Caco-2 (cell line): ENCODE measurements at places on chromosomes 1 and 21. TPM values are rescaled to one million over a fixed set of nuclear protein-coding genes. Genes with fewer than 3 reads are reported as not detected.

FNDC10 gene
- total RNA-seq, result 13.6 and 15.6 TPM in 2 replicates

XCL1 gene
- total RNA-seq, result 3.4 and 3.9 TPM in 2 replicates

KRTAP12-2 gene
- total RNA-seq, result not detected in 2 replicates

REN gene
- not detected in 2 replicates for total RNA-seq

PRAMEF5 gene
- not detected in 2 replicates for total RNA-seq

CHD5 gene
- total RNA-seq, result 0.39 and 0.44 TPM in 2 replicates

DNA sequence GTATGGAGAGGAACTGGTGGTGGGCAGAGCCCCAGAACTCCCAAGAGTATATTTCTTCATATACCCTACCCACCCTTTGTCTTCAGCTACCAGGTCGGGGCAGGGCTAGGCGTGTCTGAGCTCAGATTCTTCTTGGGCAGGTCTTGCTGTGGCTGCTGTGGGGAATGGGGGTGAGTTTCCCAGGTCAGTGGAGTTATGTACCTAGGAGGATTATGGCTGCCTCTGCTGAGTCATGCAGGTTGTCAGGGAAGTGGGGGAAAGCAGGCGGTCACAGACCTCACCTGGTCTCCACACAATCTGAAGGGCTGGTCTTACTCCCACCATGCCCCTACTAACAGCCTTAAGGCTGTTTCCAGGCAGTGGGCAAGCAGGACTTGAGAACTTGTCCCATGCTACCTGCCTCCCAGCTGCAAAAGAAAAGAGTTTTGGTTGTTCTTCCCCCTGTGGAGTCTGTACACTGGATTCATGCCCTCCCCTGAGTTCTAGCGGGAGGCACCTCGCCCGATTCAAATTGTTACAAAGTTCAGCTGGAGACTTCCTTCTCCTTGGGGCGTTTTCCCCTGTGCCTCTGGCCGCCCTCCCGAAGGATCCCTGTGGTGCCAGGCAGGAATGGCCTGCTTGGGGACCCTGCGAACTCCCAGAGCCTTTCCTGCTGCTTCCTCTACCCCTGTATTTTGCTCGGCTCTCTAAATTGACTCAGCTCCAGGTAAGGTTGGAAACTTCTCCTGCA, 58.6 kb downstream of the NPHS2 start:
- H3K4me1 ChIP-seq, result no peaks in the 10 kb centered on the region
- no peaks in the 10 kb centered on the region for H3K36me3 ChIP-seq
- no peak for DNase-seq
- H3K4me3 ChIP-seq, result no peak overlapping the region

DNA sequence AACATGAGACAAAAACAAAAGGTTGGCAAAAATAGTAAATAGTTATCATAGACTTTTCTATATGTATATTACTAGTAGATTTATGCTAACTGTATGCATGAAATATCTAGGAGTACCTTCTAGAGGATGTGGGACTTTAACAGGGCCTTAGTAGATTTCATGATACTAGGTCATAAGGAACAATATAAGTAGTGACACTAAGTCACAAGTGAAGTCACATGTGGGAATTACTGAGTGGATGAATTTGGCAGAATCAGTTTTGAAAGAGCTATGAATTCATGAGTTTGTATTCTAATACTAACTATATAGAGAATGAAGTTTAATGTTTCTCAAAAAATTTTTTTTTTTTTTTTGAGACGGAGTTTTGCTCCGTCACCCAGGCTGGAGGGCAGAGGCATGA, 53.1 kb upstream of the GPR25 start:
- H3K4me3 ChIP-seq, result no peak overlapping the region
- H3K27ac ChIP-seq, result no peak overlapping the region
- no peaks in the 10 kb centered on the region for H3K27me3 ChIP-seq
- DNase-seq, result no peak
- no peaks in the 10 kb centered on the region for H3K36me3 ChIP-seq
- no peaks in the 10 kb centered on the region for H3K4me1 ChIP-seq

DNA sequence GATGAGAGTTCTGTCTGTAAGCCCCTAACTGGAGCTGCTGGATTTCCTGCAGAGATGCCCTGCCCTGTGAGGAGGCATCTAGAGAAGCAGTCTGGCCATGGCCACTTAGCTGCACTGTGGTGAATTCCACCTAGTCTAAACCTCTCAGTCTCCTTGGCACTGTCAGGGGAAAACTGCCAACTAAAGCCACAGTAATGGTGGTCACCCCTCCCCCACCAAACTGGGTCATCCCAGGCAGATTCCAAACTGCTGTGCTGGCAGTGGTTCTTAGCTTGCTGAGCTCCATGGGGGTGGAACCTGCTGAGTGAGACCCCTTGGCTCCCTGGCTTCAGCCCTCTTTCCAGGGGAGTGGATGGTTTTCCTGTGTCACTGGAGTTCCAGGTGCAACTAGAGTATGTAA, 740.6 kb downstream of the RWDD3 start:
- no peak overlapping the region for H3K27ac ChIP-seq
- H3K4me1 ChIP-seq, result no peaks in the 10 kb centered on the region
- no peaks in the 10 kb centered on the region for H3K27me3 ChIP-seq
- no peak for DNase-seq

GRCh38 chr1:44361478-44361877, 6.4 kb upstream of the ERI3 start:
- H3K4me3 ChIP-seq, result no peak overlapping the region
- peak; percentile 20 for DNase-seq
- no peaks in the 10 kb centered on the region for H3K4me1 ChIP-seq
- H3K27me3 ChIP-seq, result no peaks in the 10 kb centered on the region

- peaks cover 20% of the 10 kb centered on the region for H3K4me1 ChIP-seq
- H3K27ac ChIP-seq, result peak overlapping the region; percentile 75
- no peak for DNase-seq
- no peaks in the 10 kb centered on the region for H3K36me3 ChIP-seq
- no peaks in the 10 kb centered on the region for H3K27me3 ChIP-seq
- H3K4me3 ChIP-seq, result no peak overlapping the region
Observed at GRCh38 chr1:76073481-76073880, 1.1 kb upstream of the ST6GALNAC3 start.

- no peaks in the 10 kb centered on the region for H3K36me3 ChIP-seq
- peak; percentile 25 for DNase-seq
- H3K27ac ChIP-seq, result no peak overlapping the region
- H3K4me1 ChIP-seq, result no peaks in the 10 kb centered on the region
- no peaks in the 10 kb centered on the region for H3K27me3 ChIP-seq
Observed at GRCh38 chr1:2789986-2790581, 11.4 kb downstream of the TTC34 start.

GRCh38 chr1:82597649-82598048, 796.9 kb downstream of the ADGRL2 start:
- no peak overlapping the region for H3K27ac ChIP-seq
- H3K4me3 ChIP-seq, result no peak overlapping the region
- H3K27me3 ChIP-seq, result no peaks in the 10 kb centered on the region
- no peaks in the 10 kb centered on the region for H3K36me3 ChIP-seq

DNA sequence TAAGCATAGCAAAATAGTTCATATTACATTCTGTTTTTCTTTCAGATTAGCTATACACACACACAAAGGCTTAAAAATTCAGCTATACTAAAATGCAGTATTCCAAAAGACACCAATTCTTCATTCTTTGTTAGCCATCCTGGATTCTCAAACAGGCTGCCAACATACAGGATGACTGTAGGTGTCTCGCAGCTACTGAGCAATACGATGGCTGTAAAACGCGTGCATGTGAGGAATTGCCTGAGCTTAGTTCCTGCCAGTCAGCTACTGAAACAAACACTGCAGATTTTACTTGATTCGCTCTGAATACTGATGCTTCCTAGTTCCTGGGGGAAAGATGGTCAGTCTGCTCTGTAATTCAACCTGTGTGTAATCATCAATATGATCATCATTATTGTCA, 24.7 kb upstream of the HMGN1 start:
- peak; percentile 56 for DNase-seq
- H3K27me3 ChIP-seq, result no peaks in the 10 kb centered on the region
- H3K36me3 ChIP-seq, result no peaks in the 10 kb centered on the region

- H3K4me1 ChIP-seq, result peaks cover 25% of the 10 kb centered on the region
- no peak overlapping the region for H3K4me3 ChIP-seq
- H3K36me3 ChIP-seq, result no peaks in the 10 kb centered on the region
- H3K27ac ChIP-seq, result peak overlapping the region; percentile 68
Observed at GRCh38 chr1:98732985-98733781, 71.7 kb downstream of the SNX7 start.

GRCh38 chr21:33433425-33434114, 30.4 kb downstream of the IFNGR2 start:
- DNase-seq, result no peak
- H3K4me1 ChIP-seq, result no peaks in the 10 kb centered on the region
- H3K4me3 ChIP-seq, result no peak overlapping the region
- H3K36me3 ChIP-seq, result peaks cover 1% of the 10 kb centered on the region; the same call in 1 of the 2 replicates

- H3K4me1 ChIP-seq, result peaks cover 19% of the 10 kb centered on the region
- H3K27me3 ChIP-seq, result no peaks in the 10 kb centered on the region
- DNase-seq, result no peak
- no peak overlapping the region for H3K4me3 ChIP-seq
- H3K36me3 ChIP-seq, result no peaks in the 10 kb centered on the region
- no peak overlapping the region for H3K27ac ChIP-seq
Observed at GRCh38 chr21:42093991-42094421, 22.9 kb downstream of the UMODL1 start.
